ENCODE measurements at places on chromosomes 5 and 9.

- DNase-seq: no peak
Observed at GRCh38 chr5:130198927-130199326, 294.7 kb downstream of the CHSY3 start.

DNA sequence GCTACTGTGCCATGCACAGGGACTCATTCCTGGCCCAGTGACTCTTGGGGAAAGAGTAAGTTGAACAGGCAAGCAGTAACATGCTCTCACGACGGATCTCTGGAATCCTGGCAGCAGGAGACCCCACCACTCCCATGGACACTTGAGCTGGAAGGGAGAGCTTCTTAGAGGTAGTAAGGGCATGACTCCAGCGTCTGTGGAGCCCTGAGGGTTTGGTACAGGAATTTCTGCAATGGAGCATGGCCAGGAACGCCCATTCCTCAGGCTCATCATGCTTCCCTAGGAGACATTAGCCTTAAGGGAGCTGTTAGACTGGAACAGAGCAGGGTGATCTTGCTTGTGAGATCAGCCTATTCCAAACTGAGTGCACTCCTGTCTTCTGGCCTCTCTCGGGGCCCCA lies 212.9 kb downstream of the MAT2B start:
- no peak for DNase-seq

DNA sequence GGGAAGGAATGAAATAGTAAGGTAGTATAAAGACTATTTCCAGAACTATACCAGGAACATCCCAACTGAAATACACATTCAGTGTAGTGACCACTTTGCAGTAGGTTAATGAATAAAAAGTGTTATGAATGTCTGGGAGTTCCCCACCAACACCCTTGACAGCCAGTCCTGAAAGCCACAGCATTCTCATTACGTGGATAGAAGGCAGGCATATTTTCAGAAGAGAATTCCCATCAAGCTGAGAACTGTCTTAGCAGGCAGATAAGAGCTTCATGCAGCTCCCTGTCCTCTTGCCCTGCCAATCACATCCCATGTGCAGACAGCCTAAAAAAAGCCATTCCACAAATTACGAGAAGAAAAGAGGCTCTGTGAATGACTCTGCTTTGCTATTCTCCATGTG lies 695.0 kb downstream of the DTWD2 start:
- no peak for DNase-seq

DNA sequence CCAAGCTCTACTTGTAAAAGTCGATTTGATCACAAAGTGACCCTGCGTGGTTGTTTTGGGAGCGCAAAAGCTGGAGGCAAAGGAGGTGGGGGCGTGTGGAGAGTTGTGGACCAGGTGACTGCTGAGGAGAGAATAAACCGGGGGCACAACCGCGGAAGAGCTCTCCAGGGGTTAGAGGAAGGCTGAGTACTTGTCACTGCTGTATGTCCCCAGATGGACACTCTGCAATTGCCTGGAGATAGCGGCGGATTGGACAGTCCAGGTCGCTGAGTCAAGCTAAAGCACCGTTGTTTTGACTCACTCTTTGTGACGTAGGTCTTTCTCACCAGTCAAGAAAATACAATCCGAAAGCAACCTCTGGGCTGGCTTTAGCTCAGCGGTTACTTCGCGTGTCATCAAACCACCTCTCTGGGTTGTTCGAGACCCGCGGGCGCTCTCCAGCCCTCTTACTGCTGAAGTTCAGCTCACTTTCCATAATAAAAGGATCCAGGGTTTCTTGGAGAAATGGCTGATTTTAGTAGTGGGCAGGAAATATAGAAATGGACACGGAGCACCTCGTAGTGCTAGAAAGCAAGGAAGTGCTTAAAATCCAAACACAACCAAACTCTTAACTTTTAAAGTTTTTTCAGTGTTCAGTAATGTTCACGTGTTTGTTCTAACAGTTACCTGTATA lies 25.7 kb downstream of the ZMAT2 start:
- no peak for DNase-seq

DNA sequence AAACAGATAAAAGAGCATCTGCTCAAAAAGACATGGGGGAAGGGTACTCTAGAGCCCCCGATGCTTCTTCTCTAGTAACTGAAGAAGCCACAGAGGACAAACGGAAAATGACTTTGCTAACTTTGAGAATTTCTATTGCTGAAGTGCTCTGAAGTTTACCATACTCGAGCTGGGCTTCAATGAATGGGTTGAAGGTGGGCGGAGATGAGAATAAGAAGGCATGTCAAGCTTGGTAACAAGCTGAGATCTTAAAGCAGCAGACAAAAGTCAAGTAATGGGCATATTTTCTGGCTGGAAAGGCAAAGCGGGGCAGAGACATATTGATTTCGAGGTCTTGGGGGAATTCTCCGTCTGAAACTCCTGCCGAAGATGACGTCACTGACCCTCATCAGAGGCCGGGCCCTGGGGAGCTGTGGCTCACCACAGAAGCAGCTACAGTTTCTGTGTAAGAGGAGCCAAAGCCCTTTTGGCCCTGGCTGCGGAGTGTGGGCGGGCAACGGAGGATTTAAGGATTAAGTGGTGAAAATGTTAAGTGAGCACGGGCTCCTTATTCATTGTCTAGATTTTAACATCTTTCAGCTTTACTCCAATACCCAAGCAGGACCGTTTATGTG lies 115.8 kb upstream of the SLIT3 start:
- no peak for DNase-seq

- DNase-seq: no peak
Observed at GRCh38 chr9:6247266-6247665, 31.7 kb downstream of the IL33 start.

DNA sequence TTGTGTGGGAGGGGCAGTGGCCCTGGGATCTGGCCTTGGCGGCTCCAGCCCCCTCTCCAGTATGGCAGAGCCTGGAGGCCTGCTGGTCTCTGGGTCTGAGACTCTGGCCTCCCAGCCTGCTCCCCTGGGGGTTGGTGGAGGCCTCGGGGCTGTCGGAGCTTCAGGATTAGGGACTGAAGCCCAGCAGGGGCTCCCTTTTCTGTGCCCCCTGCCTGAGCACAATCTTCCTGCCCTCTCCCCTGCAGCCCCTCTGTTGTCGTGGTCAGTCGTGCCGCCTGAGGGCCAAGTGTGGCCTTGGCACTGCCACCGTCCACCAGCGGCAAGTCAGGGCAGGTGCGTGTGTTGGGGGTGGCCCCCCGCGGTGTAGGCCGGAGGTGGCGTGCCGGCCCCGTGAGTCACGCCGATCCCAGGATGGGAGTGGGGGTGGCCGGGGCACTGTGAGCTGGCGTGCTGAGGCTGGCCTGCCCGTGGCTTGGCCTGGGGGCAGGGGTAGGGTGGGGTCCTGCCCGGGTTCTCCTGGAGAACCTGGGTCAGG lies 53.6 kb downstream of the RXRA start:
- DNase-seq: no peak

GRCh38 chr5:1757511-1757910 lies 42.1 kb downstream of the MRPL36 start:
- no peak for DNase-seq

DNA sequence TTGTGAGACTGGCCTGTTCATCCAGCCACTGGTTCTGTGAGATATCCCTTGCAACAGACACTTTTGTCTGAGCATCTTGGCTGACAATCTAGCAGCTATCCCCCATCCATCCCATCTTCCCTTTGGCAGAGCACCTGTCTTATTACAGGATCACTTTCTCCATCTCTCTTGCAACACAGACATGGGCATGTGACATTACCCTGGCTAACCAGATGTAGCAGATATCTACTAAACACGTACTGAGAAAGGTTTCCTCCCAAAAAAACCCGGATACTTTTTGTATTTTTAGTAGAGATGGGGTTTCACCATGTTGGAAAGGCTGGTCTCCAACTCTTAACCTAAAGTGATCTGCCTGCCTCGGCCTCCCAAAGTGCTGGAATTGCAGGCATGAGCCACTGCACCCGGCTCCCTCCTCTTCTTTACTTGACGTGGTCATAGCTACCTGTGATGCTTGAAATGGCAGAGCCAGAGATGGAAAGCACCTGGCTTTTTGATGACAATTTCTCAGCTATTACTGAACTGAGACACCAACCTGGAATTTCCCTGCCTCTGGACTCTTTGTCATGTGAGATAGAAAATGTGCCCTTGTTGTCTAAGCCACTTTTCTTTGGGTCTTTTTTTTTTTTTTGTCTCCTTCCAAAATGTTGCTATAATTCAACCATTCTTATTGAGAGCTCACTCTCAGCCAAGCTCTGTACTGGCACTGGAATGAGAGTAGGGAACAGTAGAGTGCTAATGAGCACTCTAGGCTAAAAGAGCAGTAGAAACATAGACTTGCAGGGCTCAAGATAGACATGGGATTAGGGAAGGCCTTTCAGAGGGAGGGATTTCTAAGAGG lies 32.6 kb downstream of the FNBP1 start:
- DNase-seq: no peak

DNA sequence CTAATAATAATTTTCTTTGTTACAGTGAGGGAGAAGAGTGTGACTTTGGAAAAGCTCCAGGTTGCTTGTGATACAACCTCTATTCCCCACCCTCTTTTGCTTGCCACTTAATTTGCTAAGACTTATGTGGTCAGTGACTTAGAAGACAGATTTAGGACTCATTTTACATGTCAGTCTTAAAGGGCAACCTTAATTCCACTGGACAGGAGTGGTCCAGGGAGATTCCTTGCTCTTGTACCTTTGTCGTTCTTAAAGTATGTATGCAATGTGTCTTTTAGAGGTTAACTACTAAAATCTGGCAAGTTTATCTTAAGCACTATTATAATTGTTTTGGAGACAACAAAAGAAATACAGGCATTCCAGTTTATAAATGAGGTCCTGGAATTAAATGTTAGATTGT lies 20.0 kb downstream of the SLC30A5 start:
- no peak for DNase-seq

DNA sequence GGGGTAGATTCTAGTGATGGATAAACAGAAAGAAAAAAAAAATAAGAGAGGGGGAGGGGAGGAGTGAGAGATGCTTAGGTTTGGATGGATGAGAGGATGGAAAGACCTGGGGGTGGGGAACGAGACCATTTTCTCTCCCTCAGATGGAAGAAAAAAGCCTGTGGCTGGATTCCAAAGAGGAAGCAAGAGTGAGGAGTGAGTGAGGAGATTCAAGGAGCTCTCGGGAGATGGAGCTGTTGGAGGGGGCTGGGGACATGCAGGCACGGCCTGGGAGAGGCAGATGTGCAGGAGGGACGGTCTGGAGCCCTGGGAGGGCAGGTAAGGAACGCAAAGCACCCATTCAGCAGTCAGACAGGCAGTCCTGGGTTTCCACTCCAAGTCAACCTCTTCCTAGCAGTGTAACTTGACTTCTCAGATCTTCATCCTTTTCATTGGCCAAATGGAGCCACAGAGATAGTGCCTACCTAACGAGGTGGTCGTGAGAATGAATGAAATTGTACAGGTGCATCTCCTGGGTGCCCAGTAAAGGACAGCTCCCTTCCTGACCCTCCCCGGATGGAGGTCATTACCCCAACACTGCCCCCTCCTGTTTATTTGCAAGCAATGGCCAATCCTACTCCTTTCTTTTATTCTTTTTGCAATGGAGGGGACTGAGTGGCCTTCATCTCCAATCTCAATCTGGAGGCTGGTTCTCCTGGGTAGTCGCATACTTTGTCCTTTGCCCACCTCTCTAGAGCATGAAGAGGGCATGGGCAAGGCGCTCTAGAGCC lies 52.2 kb downstream of the PCDH1 start:
- no peak for DNase-seq

Measured in forelimb muscle (tissue), 1 donor.